ENCODE measurements at places on chromosomes 4 and X.

DNA sequence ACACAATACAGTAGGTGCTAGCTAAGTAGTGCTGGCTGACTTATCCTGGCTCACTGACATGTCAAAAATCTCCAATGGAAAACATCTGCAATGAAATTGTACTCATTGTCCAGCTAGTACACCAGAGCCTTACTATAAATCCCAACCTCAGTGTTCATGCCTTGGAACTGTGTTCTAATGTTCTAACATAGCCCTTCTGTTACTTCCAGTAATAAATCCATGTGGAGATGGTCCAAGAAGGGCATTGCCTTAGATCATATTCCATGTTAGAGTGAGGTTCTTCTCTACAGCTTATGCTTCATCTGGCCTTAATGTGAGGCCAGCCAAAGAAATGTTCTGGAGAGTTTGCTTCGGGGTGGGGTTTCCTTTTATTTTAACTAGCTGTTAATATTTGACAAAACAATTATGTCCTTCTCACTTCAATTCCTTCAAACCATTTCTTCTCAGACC, 25.1 kb downstream of the ENOX2 start:
- DNase-seq: no peak

GRCh38 chrX:18924507-18925088, 59.3 kb downstream of the PHKA2 start:
- no peak for DNase-seq

GRCh38 chr4:144495944-144496343, 150.0 kb upstream of the HHIP start:
- DNase-seq: no peak

GRCh38 chr4:152459326-152459725, 76.6 kb downstream of the FBXW7 start:
- no peak for DNase-seq

- no peak for DNase-seq
These were observed 81.5 kb upstream of the MAPK10 start for GRCh38 chr4:86441175-86441936.

- DNase-seq: peak; percentile 69
These were observed 609.7 kb downstream of the TLL1 start for GRCh38 chr4:166482758-166483157.

Data from DMS53 (cell line).